ENCODE measurements at places on chromosomes 3 and 15.

GRCh38 chr3:11808231-11808630, 38.5 kb downstream of the TAMM41 start:
- peak; percentile 8 for DNase-seq

- DNase-seq = no peak
Observed at GRCh38 chr15:74664028-74664616, 31.7 kb downstream of the EDC3 start.

- no peak for DNase-seq
Observed at GRCh38 chr3:148646126-148646665, 51.5 kb upstream of the AGTR1 start.

GRCh38 chr3:187684880-187685279, 14.7 kb upstream of the SST start:
- peak; percentile 30 for DNase-seq

DNA sequence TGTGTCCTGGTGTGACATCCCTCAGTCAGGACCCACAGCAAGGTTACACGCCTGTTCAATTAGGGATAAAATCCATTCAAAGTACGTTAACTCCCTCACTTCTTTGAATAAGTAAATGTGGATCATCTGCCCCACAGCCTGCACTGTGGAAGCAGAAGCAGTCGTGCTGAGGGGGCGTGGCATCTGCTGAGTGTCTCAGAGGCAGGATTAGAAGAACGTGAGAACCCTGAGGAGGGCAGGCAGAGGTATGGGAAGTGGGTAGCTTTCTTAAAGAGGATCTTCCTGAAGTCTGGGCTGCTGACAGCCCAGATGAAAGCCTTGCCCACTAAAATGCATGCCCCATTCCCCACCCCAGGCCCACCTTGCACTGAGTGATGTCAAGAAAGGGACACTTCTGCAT, 28.5 kb downstream of the CRABP1 start:
- DNase-seq = no peak

DNA sequence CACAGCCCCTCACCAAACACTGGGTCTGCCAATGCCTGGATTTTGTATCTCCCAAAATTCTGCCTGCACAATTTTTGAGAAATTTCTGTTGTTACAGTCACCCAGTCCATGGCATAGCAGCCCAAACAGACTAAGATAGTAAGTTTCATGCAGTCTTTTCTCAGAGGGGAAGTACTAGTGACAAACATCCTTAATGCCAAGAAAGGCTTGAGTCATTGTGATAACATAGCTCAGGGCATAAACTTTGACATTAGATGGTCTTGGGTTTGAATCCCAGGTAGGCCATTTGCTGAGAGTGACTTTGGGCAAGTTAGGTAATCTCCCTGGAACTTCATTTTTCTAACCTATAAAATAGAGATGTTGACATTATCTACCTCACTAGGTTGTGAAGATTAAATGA, 36.1 kb upstream of the PFN2 start:
- no peak for DNase-seq

DNA sequence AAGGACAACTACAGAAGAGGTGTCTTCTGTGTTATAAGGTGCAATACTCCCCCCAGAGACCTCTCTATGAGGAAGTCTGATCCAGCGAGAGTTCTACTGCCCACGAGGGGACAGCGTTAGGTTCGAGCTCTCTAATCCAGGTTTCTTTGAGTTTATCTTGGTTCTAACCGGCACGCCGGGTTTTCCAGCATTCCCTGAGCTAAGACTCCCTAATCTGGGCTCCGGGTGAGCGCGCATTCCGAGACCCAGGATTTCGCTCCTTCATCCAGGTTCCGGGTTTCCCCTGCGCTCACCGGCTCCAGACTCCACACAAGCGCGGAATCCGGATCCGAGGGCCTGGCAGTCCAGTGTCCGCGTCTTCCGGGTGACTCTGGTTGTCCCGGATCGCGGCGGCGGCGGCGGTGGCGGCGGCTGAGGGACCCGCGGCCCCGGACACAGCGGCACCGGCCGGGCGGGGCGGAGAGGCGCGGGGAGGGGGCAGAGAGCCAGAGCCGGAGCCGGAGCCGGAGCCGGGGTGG, at the start of gene ZNF609:
ZNF609 (plus strand) TSS at position 373 of the 518 bp plus-strand sequence. CDS start 38,842 bp downstream, outside the sequence.
- DNase-seq = peak; percentile 93

- no peak for DNase-seq
Observed at GRCh38 chr3:95615592-95616310, 1198.6 kb upstream of the EPHA6 start.

GRCh38 chr15:78925956-78926743, 18.7 kb downstream of the CTSH start:
- DNase-seq = no peak

DNA sequence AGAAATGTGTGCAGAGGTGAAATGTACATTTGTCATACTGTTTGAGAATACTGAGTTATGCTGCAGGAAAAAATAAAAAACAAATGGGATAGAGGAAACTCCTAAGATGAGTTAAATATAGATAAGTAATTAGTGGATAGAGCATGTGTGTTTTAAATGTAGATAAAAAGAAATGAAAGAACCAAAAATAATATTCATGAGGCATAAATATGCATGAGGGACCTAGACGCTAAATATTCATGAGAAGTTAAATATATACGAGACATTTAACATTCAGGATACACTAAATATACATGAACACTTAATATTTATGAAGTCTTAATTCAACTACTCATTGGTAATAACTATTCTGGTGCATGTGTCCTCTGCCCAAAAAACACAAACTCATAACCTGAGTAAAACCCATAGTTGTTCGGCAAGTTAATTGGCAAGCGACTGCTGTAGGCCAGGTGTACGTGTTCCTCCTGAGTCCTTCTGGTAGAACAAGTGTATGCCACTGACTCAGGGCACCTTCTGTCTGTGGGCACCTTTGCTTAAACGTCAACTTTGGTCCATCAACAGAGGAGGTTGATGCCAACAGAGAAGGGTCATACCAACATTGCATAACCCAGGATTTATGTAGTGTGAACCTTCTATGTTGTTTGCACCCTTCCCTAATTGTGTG, 24.5 kb upstream of the DENND6A start:
- DNase-seq = no peak

- DNase-seq = no peak
Observed at GRCh38 chr15:85756411-85757072, 38.2 kb downstream of the KLHL25 start.

DNA sequence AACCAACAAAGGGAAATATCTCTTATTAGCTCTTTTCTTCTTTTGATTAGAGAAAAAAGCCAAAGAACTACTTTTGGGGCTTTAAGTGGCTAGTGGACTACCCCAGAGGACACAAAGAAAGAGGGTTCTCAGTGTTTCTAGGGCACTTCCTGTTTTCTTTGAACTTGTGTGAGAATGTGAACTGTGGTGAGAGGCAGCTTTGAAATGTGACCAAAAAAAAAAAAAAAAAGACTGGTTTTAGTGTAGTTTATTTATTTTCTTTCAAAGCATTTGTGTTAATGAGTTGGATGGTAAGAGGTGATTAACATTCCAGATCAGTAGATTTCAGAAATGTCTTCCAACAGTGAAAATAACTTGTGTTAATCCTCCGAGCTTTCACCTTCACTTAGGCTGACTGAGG, 32.4 kb downstream of the SELENOT start:
- peak; percentile 28 for DNase-seq

GRCh38 chr15:34976073-34976472, 6.5 kb upstream of the AQR start:
- no peak for DNase-seq

DNA sequence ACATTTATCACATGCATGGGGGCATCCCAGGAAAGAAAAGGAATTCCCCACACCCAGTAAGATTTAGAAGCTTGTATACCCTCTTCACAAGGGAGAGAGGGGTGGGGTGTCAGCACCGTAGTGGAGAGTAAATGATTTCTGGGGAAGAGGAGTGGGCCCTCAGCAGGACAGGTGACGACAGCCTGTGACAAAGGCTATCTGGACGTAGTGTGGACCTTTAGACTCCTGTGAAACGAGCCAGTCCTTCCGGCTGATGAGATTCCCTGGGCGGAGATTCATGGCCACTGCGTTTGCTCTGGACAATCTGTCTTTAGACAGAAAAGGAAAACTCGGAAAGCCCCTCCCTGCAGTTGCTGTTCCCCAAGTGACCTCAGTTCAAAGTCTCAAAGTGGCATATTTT, 1.7 kb upstream of the FAM3D start:
- no peak for DNase-seq

GRCh38 chr3:197333901-197334639, 35.7 kb upstream of the DLG1 start:
- no peak for DNase-seq

GRCh38 chr3:124381575-124382333, 348.5 kb upstream of the UMPS start:
- no peak for DNase-seq

- no peak for DNase-seq
Observed at GRCh38 chr3:169028716-169029115, 634.8 kb downstream of the MECOM start.

- no peak for DNase-seq
Observed at GRCh38 chr3:189849262-189849661, 218.1 kb downstream of the TP63 start.

DNA sequence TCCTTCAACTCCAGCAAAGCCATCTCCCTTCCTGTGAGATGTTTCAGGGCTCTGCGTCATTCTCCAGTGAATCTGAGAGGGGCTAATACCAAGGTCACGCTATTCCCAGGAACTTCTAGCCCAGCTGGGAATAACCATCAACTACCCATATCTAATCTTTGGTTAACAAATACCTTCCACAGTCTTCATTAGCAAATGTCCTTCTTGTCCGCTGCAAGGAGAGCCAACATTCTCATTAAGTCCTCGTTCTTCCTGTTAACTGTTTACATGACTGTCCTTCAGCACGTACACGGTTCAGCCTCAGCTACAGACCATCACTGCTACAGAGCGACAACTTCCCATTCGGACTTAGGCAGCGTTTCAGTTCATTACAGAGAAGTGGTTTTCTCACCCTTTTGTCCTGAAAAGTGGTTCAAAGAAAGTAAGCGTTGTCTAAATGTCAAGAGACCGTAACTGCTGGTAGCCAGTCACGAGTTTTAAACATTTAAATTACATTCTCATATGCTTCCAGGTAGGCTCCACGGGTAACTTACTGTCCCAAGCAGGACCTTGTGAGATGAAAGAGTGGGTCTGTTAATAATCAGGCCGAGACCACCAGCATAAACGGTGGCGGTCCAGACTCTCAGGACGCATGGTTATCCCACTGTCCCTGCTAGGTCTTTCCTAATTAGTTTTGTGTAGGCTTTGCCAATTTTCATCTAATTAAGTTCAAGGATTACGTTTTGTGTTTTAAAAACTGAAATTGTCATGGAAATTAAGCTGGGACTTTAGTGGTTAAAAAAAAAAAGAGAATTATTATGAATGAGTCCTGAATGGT, 63.8 kb downstream of the CHSY1 start:
- peak; percentile 24 for DNase-seq

GRCh38 chr15:88083811-88084760, 172.5 kb downstream of the NTRK3 start:
- DNase-seq = no peak

- DNase-seq = peak; percentile 73
Observed at GRCh38 chr3:148990236-148990635, 1.1 kb upstream of the GYG1 start.

GRCh38 chr15:45349623-45350022, 28.7 kb downstream of the GATM start:
- DNase-seq = no peak

- no peak for DNase-seq
Observed at GRCh38 chr3:184813357-184813756, 1.4 kb downstream of the VPS8 start.

DNA sequence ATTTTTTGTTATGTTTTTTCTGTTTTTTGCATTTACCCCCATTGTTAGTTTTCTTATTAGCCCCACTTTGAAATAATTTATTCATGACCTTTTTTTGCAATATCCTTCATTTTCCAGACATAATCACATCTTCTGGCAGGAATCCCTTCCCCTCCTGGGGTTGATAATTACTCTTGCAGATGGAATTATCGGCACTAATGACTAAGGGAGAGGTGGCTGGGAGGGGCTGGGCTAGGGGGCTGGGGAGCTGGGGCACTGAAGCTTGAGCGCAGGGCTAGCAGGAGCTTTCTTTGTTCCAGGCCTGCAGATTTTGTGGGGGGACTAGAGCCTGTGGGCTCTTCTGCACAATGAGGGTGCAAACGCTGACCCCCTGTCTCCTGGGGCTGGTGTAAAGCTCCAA, 77.8 kb downstream of the RAB11A start:
- DNase-seq = no peak

GRCh38 chr3:64214381-64215018, 10.8 kb downstream of the PRICKLE2 start:
- no peak for DNase-seq

Measured in activated CD4-positive, alpha-beta T cell treated with anti-CD3 and anti-CD28 coated beads, Interleukin-2, Interleukin-6, amounts not matched to agents 100 ng/mL and 50 ng/mL, durations not matched to agents 16 hours and 8 hours (primary cell).